ENCODE measurements at places on chromosomes 2 and 18.

DNA sequence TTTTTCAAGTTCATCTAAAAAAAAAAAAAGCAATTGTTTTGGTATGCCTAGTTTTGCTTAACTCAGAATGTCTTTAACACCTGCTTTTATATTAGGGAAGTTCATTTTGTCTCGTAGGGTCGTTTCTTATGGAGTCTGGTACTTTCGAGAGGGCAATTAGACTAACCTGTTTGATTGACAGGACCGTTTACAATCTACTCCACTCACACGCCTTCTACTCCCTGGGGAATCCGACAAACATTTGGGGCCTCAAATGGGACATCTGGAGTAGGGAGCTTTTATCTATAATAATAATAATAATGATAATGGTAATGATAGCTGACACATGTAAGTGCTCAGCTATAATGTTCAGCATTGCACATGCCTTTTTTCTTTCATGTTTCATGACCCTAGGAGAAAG is 261.6 kb upstream of the RASGRP3 start:
- H3K27me3 ChIP-seq: no peaks in the 10 kb centered on the region
- no peak overlapping the region for H3K27ac ChIP-seq
- H3K4me3 ChIP-seq: no peak overlapping the region
- H3K36me3 ChIP-seq: no peaks in the 10 kb centered on the region

DNA sequence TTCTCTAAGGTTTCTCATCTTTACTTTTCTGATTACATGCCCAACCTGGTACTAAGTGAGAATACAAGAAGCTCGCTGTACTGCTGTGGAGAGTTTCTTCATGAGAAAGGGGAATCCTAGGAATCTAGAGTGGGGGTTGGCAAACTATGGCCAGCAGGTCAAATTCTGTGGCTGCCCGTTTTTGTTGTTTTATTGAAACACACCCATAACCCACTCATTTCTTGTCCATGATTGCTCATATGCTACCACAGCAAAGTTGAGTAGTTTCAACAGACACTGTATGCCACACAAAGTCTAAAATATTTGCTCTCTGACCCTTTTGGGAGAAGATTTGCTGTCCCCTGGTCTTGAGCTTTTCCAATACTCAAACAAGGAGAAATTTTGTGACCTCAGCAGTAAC is 58.8 kb downstream of the C2orf74 start:
- H3K27me3 ChIP-seq: no peaks in the 10 kb centered on the region
- peaks cover 43% of the 10 kb centered on the region for H3K36me3 ChIP-seq
- H3K4me3 ChIP-seq: no peak overlapping the region

DNA sequence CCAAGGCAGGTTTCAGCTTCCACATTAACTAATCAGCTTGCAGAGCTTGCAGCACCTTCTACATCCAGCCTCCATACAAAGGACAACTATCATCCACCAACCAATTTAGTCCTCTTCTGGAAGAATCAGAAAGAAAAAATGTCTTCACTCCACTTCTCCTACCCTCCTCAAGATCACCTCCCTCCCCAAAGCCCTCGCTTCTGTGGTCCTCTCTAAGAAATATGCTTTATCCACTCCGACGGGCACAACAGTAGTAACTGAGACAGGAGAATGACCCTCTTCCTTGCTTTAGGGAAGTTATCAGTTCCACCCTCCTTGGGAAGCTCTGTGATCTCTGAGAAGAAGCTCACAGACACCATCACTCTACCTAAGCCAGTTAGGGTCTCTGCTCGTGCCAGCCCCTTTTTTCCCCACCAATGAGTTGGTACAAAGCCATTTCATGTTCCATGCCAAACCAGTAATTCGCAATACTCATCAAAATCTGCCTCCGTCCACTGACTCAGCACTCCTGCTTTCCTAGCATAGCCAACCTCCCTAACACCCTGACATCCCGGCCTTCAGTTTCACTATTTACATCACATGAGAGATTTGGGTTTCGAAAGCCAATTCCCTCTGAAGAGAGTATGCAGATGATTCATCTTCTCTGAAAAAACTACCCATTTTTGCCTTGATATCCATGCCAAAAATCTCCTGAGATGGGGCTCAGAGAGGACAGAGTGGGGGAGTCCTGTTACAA is 114.1 kb upstream of the PKDCC start:
- no peaks in the 10 kb centered on the region for H3K36me3 ChIP-seq
- no peak overlapping the region for H3K4me3 ChIP-seq
- H3K4me1 ChIP-seq: no peaks in the 10 kb centered on the region
- H3K27ac ChIP-seq: no peak overlapping the region

GRCh38 chr2:160687629-160688028 is 194.0 kb upstream of the RBMS1 start:
- no peaks in the 10 kb centered on the region for H3K4me1 ChIP-seq
- no peak overlapping the region for H3K4me3 ChIP-seq
- H3K27ac ChIP-seq: no peak overlapping the region
- no peak for DNase-seq
- H3K36me3 ChIP-seq: no peaks in the 10 kb centered on the region

DNA sequence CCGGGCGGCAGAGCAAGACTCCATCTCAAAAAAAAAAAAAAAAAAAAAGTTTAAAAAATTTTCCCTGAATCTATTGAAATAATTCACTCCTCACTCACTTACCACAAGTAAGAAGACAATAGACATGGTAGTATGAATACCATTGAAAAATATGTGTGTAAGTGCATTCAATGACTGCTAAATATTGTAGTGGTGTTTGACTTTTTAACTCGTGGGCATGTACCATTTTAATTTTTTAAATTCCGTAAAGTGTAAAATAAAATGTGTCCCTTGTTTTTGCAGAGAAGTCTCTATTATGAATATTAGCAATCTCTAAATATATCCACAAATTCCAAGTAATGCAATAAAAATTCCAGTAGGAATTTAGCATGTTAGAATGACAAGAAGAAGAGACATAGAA is 134.1 kb downstream of the COPS8 start:
- no peak overlapping the region for H3K4me3 ChIP-seq
- H3K4me1 ChIP-seq: no peaks in the 10 kb centered on the region
- no peak overlapping the region for H3K27ac ChIP-seq
- no peak for DNase-seq

GRCh38 chr2:170386554-170386953 is 208.6 kb downstream of the MYO3B start:
- H3K4me3 ChIP-seq: no peak overlapping the region
- H3K36me3 ChIP-seq: no peaks in the 10 kb centered on the region
- no peaks in the 10 kb centered on the region for H3K27me3 ChIP-seq
- H3K27ac ChIP-seq: no peak overlapping the region

DNA sequence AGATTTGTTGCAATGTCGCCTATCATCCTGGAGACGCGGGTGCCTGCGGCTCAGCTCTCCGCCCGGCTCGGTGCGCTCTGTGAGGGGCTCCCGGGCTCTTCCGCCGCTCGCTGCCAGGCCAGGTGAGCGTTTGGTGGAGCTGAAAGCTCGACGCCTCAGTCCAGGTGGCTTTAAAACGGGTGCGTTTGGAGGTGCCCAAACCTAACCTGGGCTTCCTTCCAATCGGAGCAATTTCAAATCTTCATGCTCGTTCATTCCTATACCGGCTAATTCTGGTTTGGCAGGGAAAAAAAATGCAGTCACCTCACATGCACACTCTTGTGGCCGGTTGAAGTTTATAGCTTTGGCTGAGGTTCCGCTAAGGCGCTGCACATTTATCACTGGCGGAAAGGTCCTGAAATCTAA is at the start of gene SLC16A14:
Gene SLC16A14 (minus strand): TSS at position 274 of the 405 bp plus-strand sequence. CDS start 9,572 bp downstream, outside the sequence.
- H3K27ac ChIP-seq: no peak within 1 kb of the TSS
- peak; percentile 69 for DNase-seq
- no peaks in the 10 kb centered on the region for H3K27me3 ChIP-seq
- H3K4me3 ChIP-seq: peak within 1 kb of the TSS; percentile 77
- peaks cover 27% of the 10 kb centered on the region for H3K4me1 ChIP-seq
- H3K36me3 ChIP-seq: no peaks in the 10 kb centered on the region

DNA sequence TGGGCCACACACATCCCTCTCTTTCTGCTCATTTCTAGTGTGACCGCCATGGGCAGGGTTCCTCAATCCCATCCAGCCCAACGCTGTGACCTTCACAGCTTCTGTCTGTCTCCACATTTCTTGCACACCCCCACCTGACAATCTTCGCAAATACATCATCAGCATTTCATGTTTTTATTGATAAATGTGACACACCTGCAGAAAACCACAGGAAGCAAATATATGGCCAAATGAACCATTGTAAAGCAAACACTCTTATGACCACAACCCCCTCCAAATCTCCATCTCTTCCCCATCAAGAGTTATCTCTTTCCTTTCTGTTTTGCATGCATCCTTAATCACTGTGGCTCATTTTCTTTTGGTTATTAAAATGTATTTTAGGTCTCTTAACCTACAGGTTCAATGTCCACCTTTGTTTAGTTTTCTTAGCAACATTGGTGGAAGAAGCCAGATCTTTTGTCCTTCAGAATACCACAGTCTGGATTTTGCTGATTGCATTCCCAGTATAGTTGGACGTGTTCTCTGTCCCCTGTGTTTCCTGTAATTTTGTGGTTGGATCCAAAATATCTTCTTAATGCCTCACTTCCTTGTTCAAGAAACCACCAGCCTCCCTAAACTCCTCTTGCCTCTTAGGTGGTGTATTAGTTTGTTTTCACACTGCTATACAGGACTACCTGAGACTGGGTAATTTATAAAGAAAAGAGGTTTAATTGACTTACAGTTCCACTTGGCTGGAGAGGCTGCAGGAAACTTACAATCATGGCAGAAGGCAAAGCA is 9.8 kb upstream of the NCK2 start:
- H3K27me3 ChIP-seq: no peaks in the 10 kb centered on the region
- no peak overlapping the region for H3K27ac ChIP-seq
- H3K36me3 ChIP-seq: no peaks in the 10 kb centered on the region
- DNase-seq: no peak
- H3K4me3 ChIP-seq: no peak overlapping the region

DNA sequence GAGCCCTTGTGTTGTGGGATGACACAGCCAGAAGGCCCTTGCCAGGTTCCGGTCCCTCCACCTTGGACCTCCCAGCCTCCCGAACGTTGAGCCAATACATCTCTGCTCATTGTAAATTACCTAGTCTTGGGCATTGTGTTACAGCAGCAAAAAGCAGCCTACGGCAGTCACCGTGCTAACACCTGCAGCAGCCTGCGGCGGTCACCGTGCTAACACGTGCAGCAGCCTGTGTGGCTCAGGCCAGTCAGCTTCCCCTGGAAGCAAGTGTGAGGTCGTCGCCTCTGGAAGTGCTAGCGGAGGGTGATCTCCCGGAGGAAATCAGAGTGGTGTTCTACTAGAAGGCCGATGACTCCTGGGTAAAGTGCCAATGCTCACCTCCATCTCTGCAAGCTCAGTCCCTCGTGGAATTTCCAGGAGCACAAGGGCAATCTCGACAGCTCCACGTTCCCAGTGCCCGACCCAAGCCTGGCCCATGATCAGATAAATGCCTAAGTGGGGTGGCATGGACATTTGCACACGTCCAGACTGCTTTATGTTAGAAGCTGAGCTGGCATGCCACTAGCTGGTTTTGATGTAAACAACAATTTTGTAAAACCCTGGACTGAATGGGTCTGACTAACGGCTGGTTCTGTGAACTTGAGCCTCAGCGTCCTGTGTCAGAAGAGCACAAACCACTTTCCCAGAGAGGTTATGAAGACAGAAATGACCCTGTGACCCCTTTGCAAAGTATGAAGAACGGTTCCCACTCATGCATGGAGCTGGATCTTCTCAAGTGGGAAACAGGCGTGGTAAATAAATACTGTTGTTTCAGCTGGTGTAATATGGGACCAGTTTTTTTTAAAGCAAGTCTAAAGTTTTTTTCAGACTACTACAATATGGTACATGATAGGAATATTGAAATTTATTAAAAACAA is 11.4 kb upstream of the CNDP1 start:
- H3K4me3 ChIP-seq: no peak overlapping the region
- H3K27ac ChIP-seq: no peak overlapping the region
- H3K36me3 ChIP-seq: peaks cover 36% of the 10 kb centered on the region

- H3K4me1 ChIP-seq: no peaks in the 10 kb centered on the region
- no peaks in the 10 kb centered on the region for H3K27me3 ChIP-seq
- DNase-seq: peak; percentile 73
- no peaks in the 10 kb centered on the region for H3K36me3 ChIP-seq
Measured at GRCh38 chr2:178404368-178404767, 46.6 kb downstream of the PRKRA start.

GRCh38 chr2:216379977-216380376 is 7.7 kb upstream of the MARCHF4 start:
- H3K4me3 ChIP-seq: no peak overlapping the region
- H3K27me3 ChIP-seq: peaks cover 2% of the 10 kb centered on the region
- no peak for DNase-seq
- no peaks in the 10 kb centered on the region for H3K4me1 ChIP-seq
- no peaks in the 10 kb centered on the region for H3K36me3 ChIP-seq

DNA sequence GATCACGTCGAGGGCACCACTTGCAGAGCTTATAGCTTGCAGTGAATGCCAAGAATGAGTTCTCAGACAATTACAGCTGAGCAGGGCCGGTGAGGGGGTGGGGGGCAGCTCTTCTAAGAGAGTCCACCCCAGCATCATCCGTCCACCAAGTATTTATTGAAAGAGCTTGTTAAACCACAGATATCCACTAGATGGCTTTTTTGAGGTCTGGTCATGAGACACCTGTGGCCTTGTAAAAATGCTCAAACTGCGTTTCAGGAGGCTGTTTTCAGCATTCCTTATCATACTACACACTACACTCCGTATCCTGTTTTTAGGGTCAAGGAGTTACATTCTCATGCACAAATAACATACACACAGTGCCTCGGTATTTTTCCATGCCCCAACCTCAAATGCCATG is 51.5 kb downstream of the DNAJC10 start:
- H3K36me3 ChIP-seq: peaks cover 17% of the 10 kb centered on the region
- peak; percentile 18 for DNase-seq
- no peak overlapping the region for H3K27ac ChIP-seq
- H3K4me1 ChIP-seq: no peaks in the 10 kb centered on the region
- no peaks in the 10 kb centered on the region for H3K27me3 ChIP-seq

- DNase-seq: no peak
- H3K27ac ChIP-seq: no peak overlapping the region
- H3K4me1 ChIP-seq: no peaks in the 10 kb centered on the region
- no peak overlapping the region for H3K4me3 ChIP-seq
Measured at GRCh38 chr18:37930640-37931039, 365.0 kb upstream of the CELF4 start.

- H3K4me1 ChIP-seq: peaks cover 69% of the 10 kb centered on the region
- H3K36me3 ChIP-seq: peaks cover 14% of the 10 kb centered on the region
- no peak overlapping the region for H3K27ac ChIP-seq
- H3K4me3 ChIP-seq: no peak overlapping the region
- no peaks in the 10 kb centered on the region for H3K27me3 ChIP-seq
Measured at GRCh38 chr2:62202019-62202722, 6.3 kb downstream of the B3GNT2 start.

- no peak overlapping the region for H3K27ac ChIP-seq
- H3K36me3 ChIP-seq: no peaks in the 10 kb centered on the region
- no peak overlapping the region for H3K4me3 ChIP-seq
- H3K27me3 ChIP-seq: no peaks in the 10 kb centered on the region
- DNase-seq: no peak
Measured at GRCh38 chr2:4775668-4776067, 916.5 kb upstream of the SOX11 start.
